Right hindlimb (tissue), 1 donor: ENCODE measurements at places on chromosomes 7 and 10.
A peak's percentile ranks its signal among the peaks of the same experiment; 100 is the strongest.

DNA sequence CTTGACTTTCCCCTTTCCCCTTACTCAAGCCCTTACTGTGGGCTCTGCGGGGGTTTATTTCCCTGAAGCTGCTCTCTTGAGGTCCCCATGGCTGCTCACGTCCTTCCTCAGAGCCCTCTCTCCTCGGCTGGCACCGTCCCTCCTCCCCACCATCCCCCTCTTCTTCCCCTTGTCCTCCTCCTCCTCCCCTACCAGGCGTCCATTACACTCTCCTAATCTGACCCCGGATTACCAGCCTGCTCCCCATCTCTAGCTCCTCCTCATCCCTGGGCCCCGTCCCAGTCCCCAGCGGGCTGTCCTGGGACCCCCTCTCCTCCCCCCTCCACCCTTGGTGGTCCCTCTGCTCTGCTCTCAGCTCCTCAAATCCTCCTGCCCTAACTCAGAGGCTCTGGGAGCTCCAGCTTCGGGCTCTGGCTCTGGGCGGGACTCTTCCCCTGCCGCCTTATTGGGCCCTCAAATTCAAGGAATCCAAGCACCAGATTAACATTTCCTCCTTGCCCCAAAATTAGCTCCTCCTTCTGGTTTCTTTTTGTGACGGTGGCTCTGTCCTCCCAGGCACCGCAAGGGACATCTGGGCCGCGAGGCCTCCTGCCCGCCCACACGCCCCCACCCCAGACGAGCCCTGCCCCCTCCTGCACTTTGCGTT is 48.5 kb upstream of the LEP start:
- no peak for DNase-seq

DNA sequence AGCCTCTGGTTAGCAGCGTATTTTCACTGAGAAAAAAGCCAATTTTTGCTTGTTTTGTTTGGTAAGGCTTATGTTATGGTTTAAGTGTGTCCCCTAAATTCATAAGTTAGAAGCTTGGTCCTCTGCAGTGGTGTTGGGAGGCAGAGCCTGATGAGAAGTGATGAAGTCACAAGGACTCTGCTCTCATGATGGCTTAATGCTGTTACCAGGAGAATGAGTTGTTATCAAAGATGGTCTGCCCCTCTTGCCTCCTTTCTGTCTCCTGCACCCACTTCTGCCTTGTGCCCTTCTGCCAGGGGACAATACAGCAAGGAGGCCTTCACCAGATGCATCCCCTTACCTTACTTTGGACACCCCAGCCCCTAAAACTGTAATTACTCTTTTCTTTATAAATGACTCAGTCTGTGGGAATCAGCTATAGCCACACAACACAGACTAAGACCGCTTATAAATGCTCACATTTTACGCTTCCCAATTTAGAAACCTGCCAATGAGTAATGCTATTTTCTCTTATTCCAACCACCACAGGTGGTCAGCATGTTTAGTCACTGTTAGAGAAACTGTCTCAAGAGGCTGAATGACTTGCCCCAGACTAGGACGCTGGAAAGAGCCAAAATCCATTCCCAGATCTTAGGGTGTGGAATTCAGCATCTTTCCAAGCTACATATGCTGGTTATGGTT is 6.1 kb upstream of the PKD1L1 start:
- no peak for DNase-seq

DNA sequence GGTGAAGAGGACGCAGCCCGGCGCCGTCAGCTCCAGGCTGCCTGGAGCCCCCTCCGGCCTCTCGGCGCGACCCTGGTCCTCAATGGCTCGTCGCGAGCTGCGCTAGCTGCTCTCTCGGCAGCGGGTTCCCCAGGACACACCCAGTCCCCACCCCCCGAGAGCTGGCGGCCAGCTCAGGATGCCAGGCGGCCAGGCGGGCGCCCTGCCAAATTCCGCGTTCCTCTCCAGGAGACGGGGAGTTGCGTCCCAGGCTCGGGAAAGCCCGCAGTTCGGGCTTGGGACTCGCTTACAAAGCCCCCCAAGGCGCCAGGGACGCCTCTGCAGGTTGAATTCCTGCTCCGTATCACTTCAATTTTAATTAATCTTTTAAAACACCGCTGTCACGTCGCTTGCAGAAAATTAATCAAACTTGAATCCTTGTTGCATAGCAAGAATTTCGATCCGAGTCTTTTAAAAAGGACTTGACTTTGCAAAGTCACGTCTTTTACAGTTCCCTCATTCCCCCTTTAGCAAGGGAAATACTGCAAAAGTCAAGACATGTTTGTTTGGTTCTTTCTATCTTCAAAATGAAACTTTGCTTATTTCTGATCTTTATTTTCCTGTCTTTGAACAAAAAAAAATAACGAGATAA is 28.2 kb downstream of the SKIDA1 start:
- peak; percentile 94 for DNase-seq

DNA sequence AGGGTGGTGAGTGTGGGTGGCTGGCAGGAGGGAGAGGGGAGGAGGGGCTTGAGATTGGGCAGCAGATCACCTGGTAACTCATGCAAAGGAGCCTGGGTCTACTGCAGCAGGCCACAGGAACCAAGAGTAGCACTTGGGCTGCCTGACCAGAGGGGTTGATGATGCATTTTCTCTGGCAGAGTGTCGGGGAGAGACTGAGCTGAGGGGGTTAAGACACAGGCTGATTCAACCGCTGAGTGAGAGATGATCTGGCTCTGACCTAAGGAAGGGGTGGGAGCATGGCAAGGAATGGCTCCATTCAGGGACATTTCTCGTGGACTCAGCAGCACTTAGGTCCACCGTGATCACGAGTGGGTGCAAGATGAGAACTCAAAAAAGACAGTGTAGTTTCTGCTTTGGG is 115.5 kb upstream of the STK17A start:
- DNase-seq, result no peak

DNA sequence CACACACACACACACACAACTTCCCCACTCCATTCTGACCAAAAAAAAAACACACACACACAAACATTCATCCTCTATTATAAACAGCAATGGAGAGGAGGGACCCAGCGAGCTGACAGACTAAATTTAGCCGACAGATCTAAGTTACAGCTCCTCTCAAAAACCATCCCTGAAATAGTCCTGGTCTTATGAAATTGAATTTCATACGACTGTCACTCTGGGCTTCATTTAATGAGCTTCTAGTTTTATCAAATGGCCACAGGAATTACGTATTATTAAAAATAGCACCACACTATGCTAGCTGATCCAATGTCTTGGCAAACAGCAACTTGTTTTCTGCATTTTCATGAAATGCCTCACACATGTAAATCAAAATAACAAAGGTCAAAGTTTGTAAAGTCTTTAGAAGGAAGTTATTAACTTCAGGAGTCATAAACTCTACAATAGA is 131.3 kb upstream of the ASAH2 start:
- no peak for DNase-seq

- peak; percentile 40 for DNase-seq
These were observed 688 bp downstream of the PTN start for GRCh38 chr7:137342828-137343261.

- DNase-seq, result no peak
These were observed 140.5 kb downstream of the FGFR2 start for GRCh38 chr10:121457729-121458128.

DNA sequence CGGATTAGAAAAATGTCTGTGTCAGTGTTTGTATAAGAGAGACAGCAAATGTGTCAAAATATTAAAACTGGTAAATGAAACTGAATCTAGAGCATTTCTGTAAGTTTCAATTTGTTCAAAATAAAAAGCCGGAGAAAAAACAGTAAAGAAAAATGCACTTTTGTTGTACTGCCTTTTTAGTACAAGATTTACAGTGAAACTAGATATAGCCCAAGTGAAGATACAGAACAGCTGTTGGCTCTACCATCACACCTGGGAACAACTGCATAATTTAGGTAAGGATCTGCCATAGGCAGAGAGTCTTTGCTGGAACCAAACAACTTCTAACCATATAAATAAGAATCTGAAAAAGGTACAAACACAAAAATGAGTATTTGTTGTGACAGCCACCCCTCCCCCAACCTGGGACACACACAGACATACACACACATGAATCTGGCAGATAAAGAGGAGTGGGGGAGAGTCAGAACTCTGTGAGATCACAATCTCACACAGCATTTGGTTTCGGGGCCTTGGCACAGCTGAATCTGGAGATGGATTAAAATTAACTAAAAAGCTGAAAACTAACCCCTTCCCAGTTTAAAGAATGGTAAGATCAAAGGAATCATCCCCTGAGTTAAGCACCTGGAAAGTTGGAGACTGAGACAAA is 54.8 kb downstream of the DPY19L1 start:
- DNase-seq, result no peak

- DNase-seq, result no peak
These were observed 11.6 kb downstream of the DDX56 start for GRCh38 chr7:44561962-44562621.

GRCh38 chr10:13822490-13822889 is 235.7 kb downstream of the PRPF18 start:
- no peak for DNase-seq

- no peak for DNase-seq
These were observed 638.6 kb downstream of the TYW1 start for GRCh38 chr7:67635271-67635670.

- no peak for DNase-seq
These were observed 724.5 kb upstream of the POT1 start for GRCh38 chr7:125654076-125654475.

- DNase-seq, result no peak
These were observed 198.3 kb upstream of the ZMIZ1 start for GRCh38 chr10:78870458-78870857.

DNA sequence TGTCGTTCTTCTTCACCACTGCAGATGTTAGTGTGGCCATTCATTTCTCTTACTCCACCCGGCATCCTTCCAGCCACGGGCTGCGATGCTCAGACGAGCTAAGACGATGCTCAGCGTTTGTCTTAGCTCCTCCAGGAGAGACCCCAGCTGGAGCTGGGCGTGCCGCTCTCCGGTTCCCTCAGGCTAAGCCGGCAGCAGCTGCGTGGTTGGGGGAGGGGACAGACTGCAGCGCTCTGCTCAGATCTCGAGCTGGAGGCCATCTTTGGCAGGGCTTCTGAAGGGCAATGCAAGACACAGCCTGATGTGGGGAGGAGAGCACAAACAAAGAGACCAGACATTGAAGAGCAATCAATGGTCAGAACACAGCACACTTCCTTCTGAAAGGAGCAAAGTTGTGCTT is 4.8 kb downstream of the INA start:
- peak; percentile 75 for DNase-seq

- DNase-seq, result no peak
These were observed 16.9 kb upstream of the STMP1 start for GRCh38 chr7:135645296-135645904.

GRCh38 chr7:47069385-47070076 is 512.4 kb downstream of the TNS3 start:
- no peak for DNase-seq

DNA sequence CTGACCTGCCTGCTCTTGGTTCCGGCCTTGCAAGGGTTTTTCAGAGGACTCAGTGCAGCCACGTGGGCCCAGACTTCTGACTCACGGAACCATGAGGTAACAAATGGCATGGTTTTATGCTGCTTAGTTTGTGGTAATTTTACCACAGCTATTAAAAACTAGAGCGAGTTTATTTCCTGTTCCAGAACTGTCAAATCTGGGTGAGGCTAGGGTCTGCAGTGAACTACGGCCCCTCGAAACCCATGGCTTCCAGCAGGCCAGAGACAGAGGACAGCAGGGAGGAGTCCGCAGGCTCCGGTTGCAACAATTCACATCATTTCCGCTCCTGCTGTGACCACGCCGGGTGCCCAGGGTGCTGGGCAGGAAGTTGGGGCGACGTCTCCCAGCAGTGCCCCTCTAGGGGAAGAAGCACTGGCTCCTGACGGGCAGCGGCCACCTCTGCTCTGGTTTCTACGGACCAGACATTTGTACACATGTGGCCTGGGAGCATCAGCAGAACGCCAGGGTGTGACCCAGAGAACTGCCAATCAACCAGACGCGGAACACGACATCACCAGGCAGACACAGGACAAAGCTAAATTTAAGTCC is 74.8 kb downstream of the ADARB2 start:
- no peak for DNase-seq

DNA sequence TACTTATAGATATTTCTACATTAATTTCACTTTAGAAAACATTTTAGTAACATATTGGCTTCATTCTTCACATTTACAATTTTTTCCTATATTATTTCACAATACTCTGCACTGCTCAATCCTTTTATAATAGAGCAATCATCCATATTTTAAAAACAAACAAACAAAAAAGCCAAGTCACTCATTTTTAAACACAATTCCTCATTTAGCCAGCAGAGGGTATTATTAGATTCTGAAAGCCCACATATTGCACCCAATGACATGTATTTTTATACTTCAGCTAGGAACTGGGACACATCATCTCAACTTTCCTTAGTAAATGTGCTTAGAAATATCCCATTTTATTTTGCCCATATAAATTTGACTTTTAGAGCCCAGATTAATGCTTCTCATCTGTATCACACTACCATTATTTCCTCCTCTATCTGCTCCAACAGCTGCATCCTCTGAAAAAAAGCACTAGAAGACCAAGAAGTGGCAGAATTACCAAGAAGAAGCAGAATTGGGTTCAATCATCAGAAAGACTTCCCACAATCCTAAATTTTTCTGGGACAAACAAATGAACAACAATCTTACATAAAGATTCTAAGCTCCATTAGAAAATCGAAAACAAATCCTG is 29.5 kb downstream of the CTNNA3 start:
- DNase-seq, result no peak

DNA sequence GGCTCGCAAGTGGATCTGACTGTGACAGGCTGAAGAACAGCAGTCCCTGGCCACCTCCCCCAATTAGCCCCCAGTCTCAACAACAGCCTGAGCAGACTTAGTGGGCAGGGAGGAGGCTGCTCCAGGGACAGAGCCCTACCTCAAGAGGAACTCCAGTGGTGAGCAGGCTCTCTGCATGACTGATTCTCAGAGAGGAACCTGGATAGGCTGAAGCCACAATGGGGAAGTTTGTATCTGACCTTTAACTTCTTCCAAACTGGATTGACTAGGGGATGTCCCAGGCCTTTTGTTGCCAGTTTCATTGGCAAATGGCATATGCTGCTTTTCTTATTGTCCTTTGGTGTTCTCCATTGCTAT is 93.0 kb downstream of the ARHGAP22 start:
- no peak for DNase-seq

DNA sequence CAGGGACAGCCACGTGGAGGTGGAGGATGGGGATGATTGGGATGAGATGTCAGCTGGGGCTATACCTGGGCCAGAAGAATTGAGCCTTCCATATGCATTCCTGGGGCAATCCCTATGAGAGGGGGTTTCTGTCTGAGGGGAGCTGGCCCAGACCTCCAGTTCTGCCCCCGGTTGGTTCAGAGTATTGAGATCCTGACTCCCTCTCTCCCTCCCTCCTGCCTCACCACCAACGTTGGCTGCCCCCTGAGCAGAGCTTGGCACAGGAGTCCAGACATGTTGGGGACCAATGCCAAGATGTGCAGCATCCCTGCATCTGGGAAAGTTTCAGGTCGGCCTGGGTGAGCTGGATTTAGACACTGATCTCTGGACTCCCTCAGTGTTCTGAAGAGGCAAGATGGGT is 575.2 kb upstream of the MKI67 start:
- DNase-seq, result no peak

GRCh38 chr7:47534322-47535034 is 47.4 kb downstream of the TNS3 start:
- DNase-seq, result peak; percentile 8
